ENCODE measurements at places on chromosomes 1 and 21.

- no peak for DNase-seq
Measured at GRCh38 chr1:41758500-41758899, 160.2 kb downstream of the HIVEP3 start.

GRCh38 chr1:193417945-193418744 lies 231.7 kb upstream of the B3GALT2 start:
- no peak for DNase-seq

GRCh38 chr1:207956986-207957385 lies 46.1 kb upstream of the CD34 start:
- no peak for DNase-seq

GRCh38 chr1:63501256-63501655 lies 21.8 kb downstream of the ITGB3BP start:
- no peak for DNase-seq
